ENCODE measurements at places on chromosomes 1 and 21.

DNA sequence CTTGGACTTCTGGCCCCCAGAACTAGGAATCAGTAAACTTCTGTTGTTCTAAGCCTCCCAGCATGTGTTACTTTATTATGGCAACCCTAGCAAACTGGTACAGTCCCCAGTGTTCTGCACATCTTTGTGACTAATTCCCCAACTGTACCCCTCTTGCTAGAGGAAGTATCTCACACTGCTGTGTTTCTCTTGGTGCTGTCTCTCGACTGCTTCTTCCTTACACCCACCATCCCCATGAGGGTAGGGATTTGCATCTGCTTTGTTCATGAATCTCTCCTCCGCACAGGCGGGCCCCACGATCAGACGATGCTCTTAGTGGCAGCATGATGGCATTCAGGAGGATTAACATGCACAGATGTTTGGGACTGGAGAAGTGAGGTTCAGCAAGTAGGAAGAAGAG, 46.7 kb downstream of the CLIC6 start:
- DNase-seq: no peak

DNA sequence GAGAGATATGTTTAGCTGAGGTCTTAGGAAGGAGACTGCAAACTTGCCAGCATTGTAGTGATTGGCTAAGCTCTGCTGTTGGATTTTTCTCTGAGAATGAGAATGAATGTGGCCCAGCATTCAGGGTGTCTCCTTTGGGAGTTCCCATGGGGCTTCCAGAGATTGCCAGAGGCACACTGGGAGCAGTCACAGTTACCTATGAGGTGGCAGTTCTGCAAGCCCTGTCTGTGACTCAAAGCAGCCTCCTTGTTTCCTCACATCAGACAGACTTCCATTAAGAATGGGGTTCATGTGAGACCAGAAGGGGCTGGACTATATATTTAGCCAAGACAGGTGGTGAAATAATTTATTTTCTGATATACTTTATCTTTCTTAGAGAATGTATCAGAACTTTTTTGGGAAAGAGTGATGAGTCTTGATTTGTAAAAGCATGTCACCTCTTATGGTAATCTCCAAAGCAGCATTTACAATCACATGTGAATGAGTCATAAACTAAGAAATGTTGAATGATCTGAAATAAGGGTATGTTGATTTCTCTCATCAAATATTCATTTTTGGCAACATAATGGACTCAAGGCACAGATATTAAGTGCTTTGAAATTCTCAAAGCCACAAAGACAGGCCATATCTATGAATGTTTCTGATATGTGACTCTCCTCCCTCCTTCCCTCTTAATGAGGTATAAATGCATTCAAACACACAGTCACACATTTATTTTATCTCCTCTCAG, 9.5 kb upstream of the SLC19A2 start:
- DNase-seq: no peak

DNA sequence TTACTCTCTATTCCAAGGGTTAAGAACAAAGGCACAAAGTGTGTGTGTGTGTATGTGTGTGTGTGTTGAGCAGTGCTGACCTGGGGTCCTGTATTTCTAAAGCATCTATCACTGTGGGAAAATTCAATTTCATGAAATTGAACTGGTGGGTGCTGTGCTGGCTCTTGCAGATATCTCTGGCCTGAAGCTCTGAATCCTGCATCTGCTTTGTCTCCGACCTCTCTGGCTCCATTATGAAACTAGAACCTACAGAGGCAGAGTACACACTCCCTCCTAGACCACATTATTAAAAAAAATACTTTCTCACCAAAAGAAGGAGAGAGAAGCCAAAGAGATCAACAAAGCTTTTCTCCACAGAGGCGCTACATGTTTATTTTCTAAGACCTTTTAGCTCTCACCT, 88.4 kb upstream of the PDE4B start:
- no peak for DNase-seq

DNA sequence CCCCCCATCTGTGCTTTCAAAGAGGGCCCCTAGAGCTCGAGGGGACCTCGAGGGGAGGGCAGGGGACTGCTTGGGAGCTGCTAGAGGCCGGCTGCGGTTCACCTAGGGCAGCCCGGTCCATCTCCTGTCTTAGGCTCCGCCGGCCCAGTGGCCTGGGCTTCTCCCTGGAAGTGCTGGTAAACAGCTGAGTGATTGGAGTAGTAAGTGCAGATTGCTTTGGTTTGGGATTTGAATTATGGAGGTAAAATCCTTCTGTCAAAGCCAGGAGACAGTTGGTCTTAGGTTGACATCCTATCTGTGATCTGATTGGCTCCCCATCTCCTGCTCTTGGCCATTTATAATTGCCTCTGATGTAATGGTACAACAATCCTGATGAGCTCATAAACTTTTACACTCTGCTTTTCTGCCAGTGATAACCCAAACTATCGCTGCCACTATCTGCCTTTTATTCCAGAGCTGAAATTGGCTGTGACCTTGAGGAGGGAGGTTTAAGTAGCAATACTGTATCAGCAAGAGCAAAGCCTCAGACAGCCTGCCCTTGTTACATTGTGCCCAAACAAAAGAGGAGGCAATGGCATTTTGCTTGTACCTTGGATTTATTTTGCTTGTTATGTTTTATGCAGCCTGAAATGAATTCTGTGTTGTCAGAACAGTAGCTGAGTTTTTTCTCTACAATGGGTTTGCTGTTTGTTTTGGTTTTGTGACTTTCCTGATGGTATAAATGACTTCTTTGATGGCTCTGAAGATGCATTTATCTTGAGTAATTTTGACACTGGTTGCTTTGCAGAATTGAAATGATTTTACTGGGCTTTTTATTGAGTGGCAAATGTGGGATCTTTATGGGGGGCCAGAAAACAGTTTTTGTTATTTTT, 2.4 kb downstream of the ARID1A start:
- DNase-seq: peak; percentile 16

DNA sequence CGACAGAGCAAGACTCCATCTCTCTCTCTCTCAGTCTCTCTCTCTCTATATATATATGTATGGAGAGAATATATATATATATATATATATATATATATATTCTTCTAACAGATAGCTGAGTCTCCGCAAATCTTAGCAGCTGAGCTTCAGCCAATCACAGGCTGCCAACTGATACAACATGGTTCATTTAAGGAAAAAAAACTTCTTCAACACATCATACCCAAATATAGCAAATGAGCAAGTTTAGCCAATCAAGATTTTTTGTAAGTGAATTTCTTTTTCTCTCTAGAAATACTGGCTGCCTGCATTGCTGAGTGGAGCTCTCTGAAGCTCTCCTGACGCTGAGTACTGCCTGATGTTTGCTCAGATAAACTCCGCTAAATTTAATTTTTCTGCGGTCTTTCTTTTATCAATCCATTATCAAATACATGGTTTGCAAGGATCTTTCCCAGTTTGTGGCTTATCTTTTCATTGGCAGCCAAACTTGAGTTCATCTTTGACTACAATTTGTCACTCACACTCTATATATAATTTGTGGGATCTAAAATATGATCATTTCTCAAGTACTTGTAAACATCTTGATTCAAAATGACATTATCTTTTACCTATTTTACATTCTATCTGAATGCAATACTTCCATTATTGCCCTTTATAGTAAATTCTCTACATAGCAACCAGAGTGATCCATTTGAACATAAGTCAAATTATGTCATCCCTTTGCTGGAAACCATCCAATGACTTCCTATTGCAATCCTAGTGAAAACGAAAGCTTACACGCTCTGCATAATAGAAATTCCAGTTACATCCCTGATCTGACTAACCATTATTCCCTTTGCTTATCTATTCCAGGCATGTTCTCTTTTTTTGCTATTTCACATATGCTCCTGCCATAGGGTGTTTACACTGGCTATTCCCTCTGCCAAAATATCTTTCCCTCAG, 2131.7 kb downstream of the MRPL39 start:
- DNase-seq: no peak

DNA sequence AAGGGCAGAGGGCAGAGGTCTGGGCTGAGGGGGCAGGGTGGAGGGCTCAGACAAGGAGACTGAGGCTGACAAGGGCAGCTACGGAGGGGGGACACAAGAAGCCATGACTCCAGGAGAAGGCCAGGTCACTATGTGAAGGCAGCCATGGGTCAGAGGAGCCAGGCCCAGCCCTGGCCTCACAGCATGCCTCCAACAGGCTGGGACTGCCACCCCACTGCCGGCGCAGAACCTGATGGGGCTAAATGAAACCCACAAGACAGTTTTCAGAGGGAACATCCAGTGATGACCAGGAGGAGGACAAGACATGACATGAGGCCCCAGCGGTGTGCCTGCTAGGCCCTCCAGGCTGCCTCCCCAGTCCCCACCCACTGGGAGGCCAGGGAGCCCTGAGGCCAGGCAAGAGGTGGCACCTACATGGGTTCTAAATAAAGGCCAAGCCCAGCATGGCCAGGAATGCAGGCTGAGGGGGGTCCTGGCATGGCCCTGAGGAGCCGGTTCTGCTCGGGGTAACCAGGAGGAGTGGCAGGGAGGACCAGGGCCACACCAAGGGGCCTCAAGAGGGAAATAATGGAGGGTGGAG, 27.3 kb upstream of the LSS start:
- DNase-seq: no peak

DNA sequence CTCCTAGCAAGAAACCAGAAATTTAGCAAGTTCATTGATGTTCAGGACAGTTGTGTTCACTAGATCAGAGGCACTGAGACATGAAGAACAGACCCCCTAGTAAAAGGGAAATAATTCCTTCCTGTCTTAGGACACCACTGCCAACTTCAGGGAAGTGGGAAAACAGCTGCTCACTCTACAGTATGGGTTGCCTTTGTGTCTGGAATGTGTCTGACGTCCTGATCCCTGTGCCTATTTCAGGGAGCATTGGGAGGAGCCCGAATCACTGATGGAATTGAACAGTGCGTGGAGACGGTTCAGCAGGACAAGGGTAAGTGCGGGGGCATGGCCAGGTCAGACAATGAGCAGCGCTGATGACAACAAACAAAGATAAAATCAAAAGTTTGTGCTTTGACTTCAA, 21.0 kb downstream of the S100A11 start:
- no peak for DNase-seq

DNA sequence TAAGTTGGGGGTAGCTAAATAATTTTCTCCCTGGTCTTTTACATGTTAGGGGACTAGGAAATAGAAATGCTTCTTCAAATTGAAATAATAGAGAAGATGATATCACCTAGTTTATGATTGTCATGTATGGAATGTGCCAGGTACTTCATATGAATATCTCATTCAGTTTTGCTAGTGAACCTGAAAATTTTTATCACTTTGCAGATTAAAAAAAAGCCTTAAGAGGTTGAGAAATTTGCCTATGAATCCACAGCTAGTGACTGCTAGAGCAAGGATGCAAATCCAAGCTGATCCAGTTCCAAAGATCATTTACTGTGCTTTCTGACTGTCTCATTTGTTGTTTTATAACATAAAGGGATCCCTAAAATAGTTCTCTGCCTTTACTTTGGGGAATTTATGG, 24.7 kb downstream of the RNF2 start:
- no peak for DNase-seq

- DNase-seq: no peak
Observed at GRCh38 chr1:35452106-35452774, 105.0 kb downstream of the KIAA0319L start.

DNA sequence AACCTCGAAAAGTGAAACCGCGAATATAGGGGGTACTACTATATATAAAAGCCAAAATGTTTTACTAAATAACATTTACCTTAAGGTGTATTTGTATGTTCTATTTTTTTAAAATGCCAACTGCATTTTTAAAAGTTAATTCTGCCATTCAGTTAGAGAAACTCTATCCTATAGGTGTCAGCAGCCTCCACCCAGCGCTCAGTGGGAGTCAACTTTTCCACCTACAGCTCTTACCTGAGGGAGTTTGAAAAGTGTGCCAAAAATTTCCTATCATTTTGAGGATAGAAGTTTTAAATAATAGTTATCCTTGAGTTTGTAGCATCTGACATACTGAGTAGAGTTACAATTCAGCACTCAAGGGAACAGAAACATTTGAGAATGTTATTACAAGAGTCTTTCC, 6.1 kb upstream of the HP1BP3 start:
- DNase-seq: no peak

DNA sequence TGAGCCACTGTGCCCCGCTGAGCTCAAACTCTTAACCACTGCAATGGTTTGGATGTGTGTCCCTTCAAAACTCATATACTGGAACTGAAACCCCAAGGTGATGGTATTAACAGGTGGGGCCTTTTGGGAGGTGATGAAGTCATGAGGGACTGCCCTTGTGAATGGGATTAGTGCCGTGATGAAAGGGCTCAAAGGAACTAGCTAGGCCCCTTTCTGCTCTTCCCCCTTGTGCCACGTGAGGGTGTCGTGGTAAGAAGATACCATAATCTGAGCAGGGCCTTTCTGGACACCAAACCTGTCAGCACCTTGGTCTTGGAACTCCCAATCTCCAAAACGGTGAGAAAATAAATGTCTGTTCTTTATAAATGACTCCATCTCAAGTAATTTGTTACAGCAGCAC, 45.5 kb upstream of the SPOCD1 start:
- DNase-seq: no peak

- DNase-seq: no peak
Observed at GRCh38 chr1:21517161-21517589, 8.0 kb downstream of the ALPL start.

DNA sequence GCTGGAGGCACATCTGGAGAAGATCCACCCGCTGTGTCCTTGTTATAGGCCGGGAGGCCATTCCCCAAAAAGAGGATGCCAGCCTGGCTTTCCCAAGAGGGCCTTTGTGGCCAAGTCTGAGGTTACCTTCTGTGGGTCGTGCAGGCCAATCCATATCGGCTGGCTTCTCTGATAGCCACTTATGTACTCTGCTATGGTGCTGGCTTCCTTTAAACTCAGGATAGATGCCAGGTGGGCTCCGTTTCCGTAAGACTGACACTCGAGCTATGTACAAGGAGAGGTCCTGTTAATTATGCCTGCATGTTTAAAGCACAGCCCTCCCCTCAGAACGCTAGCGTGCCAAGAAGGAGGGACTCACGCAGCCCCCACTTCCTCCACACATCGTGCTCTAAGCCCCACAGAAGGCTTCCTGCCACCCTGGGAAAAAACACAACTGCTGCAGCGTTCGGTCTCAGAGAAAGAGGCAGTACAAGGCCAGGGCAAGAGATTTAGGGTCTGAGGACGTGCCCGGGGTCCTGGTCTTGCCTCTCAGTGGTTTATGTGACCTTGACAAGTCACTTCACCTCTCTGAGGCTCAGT, 11.6 kb downstream of the REG4 start:
- DNase-seq: no peak

DNA sequence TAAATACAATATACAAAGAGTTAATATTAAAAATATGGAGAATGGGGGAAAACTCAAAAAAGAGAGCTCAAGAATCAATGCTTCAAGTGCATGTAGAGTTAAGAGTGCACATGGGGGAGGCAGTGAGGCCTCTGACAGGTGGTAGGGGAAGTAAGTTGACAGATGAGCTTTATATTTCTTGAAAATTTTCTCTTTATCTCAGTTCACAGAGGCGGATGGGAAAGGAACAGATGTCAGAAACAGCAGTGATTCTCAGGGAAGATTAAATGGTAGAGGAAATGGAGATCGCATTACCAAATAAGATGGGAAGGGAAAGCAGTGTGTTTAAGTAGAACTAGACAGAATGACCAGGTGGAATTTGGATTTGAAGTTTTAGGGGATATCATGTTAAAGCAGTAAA, 200.1 kb upstream of the C1orf105 start:
- no peak for DNase-seq

- DNase-seq: no peak
Observed at GRCh38 chr1:151783796-151784195, 6.5 kb downstream of the TDRKH start.

- DNase-seq: no peak
Observed at GRCh38 chr1:151847867-151848596, 5.5 kb downstream of the THEM5 start.

- DNase-seq: no peak
Observed at GRCh38 chr1:115069659-115070308, 19.5 kb downstream of the TSPAN2 start.

All from T-helper 17 cell (primary cell).